GM23248 (cell line): ENCODE measurements at places on chromosomes 12 and 14. TPM values are rescaled to one million over a fixed set of nuclear protein-coding genes. Genes with fewer than 3 reads are reported as not detected.

Gene LRP1-AS
- total RNA-seq, result not detected in 2 replicates

Gene BDKRB1
- 3.9 and 5.5 TPM in 2 replicates for total RNA-seq

Gene ZBTB1
- total RNA-seq, result 46.9 and 60.0 TPM in 2 replicates

Gene CNPY2
- total RNA-seq, result 89.9 and 97.5 TPM in 2 replicates

Gene SCNN1A
- total RNA-seq, result 0.76 TPM in 1 of 2 replicates, not detected in the other

Gene COX8C
- total RNA-seq, result not detected in 2 replicates

DNA sequence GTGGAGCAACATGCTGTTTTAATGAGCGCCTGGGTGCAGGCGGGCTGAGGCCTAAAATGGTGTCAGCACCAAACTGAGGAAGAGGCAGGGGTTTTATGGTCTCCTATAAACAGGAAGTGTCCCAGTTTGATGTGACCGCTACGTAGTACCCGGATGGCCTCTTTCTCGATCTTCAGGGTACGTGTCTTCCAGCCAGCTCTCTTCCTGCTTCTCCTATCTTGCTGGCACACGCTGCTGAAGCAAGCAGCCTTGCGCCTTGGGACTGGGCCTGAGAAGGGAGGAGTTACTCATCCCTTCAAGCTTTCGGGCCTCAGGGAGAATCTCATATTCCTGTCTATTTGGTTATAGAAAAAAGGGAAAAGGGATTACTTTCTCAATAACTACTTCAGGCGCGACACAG is 28.2 kb upstream of the RNASE1 start:
- no peaks in the 10 kb centered on the region for H3K36me3 ChIP-seq
- no peaks in the 10 kb centered on the region for H3K4me1 ChIP-seq
- H3K27me3 ChIP-seq, result peaks cover 6% of the 10 kb centered on the region; the same call in 1 of the 2 replicates
- H3K27ac ChIP-seq, result no peak overlapping the region

- H3K27me3 ChIP-seq, result no peaks in the 10 kb centered on the region
- peaks cover 66% of the 10 kb centered on the region for H3K4me1 ChIP-seq
- H3K36me3 ChIP-seq, result no peaks in the 10 kb centered on the region; the same call in 1 of the 2 replicates
Observed at GRCh38 chr14:75048101-75048500, 3.2 kb downstream of the MLH3 start.

GRCh38 chr14:57009585-57010515 is 199.6 kb upstream of the OTX2 start:
- no peaks in the 10 kb centered on the region for H3K36me3 ChIP-seq
- no peaks in the 10 kb centered on the region for H3K4me1 ChIP-seq
- DNase-seq, result no peak
- no peaks in the 10 kb centered on the region for H3K27me3 ChIP-seq

DNA sequence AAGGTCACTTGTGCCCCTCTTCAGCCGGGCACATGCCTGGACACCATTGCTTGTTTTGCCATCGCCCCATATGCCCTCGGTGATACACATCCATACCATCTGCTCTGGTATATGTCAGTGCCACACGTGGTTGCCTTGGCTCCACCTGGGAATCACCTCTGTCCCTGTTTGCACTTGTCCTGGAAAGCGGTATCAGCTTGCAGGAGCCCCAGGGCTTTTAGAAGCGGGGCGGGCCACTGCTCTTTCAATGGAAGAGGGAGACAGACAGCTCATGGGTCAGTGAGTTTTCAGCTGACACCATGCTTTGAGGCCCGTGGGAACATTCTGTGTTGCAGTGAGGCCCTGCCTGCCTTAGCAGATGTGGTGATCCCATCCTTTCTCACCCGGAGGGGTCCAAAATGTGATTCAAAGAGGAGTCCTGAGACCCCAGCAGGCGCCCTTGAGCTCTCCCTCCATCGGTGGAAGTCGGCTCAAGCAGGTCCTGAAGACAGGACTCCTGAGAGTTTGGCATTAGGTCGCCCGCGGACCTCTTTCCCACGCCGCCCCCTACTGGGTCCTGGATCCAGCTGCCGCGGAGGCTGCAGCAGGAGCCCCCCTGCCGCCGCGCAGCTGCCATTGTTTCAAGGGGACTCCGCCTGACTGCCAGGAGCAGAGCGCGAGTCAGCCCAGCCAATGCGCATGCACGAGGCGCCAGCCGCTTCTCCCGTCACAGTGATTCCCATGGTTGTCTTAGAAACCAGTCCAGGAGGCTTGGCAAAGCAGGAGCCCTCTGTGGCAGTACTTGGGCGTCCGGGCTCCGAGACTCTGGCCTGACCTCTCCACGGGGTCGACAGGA is 773.2 kb upstream of the ALG10B start:
- no peaks in the 10 kb centered on the region for H3K36me3 ChIP-seq
- H3K4me3 ChIP-seq, result no peak overlapping the region
- no peak overlapping the region for H3K27ac ChIP-seq

- no peak overlapping the region for H3K4me3 ChIP-seq
- no peak overlapping the region for H3K27ac ChIP-seq
- peak; percentile 66 for DNase-seq
- no peaks in the 10 kb centered on the region for H3K36me3 ChIP-seq
- no peaks in the 10 kb centered on the region for H3K27me3 ChIP-seq
Observed at GRCh38 chr14:105430565-105430964, 10.9 kb downstream of the MTA1 start.

DNA sequence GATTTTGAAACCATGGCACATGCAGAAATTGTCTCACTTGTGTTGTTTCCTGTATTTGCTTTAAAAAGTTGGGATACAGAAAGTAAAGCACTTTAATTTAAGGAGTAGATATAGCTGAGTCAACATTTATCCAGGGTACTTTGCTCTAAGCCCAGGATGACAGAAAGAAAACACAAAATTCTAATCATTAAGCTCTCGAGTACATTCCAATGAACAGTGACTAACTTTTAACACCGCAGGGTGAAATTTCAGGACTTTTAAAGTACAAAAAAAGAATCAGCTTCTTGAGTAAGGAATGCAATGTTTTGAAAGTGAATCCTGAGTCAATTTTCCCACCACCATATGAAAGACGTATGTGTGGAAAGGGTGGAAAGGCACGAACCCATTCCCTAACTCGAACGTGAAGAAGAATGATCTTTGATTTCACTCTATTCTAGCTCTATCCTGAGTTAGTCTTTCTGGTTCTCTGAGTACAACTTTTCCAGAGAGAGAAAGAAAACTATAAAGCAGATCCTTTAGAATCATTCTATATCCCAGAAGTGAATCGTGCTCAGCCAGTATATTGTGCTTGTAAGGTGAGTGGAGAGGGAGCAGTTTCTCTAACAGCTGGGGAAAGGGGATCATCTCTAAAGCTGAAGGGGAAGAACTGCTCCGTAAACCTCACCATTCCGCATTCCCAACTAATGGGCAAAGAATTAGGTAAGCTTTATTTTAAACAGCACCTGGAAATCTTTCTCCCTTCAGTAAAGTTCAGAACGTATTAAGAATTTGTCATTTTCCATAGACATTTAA is 779.0 kb upstream of the FLRT2 start:
- no peaks in the 10 kb centered on the region for H3K36me3 ChIP-seq
- no peaks in the 10 kb centered on the region for H3K4me1 ChIP-seq
- no peaks in the 10 kb centered on the region for H3K27me3 ChIP-seq
- DNase-seq, result no peak
- H3K4me3 ChIP-seq, result no peak overlapping the region
- H3K27ac ChIP-seq, result no peak overlapping the region

GRCh38 chr12:108430245-108430644 is 84.8 kb upstream of the FICD start:
- H3K27me3 ChIP-seq, result peaks cover 9% of the 10 kb centered on the region; the same call in 1 of the 2 replicates
- H3K36me3 ChIP-seq, result no peaks in the 10 kb centered on the region

GRCh38 chr14:35285168-35286002 is 6.8 kb upstream of the PSMA6 start:
- no peak overlapping the region for H3K27ac ChIP-seq
- peak; percentile 30 for DNase-seq
- no peak overlapping the region for H3K4me3 ChIP-seq
- no peaks in the 10 kb centered on the region for H3K36me3 ChIP-seq
- no peaks in the 10 kb centered on the region for H3K27me3 ChIP-seq
- 0 out of 2 replicates have a peak, but pooled peaks cover 5% of the 10 kb centered on the region for H3K4me1 ChIP-seq

DNA sequence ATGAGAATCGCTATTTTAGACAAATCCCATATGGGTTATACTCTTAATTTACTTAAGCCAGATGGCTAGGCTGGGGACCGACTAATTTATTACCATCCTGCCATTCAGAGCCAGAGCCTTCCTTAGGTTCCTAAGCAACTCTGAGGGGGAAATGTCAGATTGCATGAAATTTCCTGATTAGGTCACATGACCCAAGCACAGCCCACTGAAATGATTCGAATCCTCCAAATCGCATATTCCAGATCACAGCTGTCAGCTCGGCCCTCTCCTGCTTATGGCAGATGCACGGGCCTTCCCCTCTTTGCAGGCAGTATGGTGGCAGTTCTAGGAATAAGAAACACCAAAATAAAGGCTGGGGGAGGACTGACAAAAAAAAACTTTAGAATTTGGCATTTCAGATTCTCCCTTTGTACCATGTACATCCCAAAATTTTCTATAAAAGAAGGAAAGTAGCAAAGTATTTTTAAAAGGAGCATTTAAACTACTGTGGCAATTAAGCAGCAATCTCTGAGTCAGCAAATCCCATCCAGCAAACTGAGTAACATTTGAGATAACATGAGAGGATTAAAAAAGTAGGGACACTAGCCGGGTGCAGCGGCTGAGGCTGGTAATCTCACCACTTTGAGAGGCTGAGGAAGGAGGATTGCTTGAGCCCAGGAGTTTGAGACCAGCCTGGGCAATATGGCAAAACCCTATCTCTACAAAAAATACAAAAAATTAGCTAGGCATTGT is 30.5 kb upstream of the NUDT4 start:
- no peaks in the 10 kb centered on the region for H3K27me3 ChIP-seq
- H3K4me1 ChIP-seq, result no peaks in the 10 kb centered on the region
- DNase-seq, result no peak
- H3K4me3 ChIP-seq, result no peak overlapping the region

GRCh38 chr14:95308073-95308472 is 11.6 kb downstream of the CLMN start:
- H3K36me3 ChIP-seq, result no peaks in the 10 kb centered on the region
- no peak overlapping the region for H3K4me3 ChIP-seq
- no peak overlapping the region for H3K27ac ChIP-seq
- H3K27me3 ChIP-seq, result peaks cover 34% of the 10 kb centered on the region; the same call in 1 of the 2 replicates

DNA sequence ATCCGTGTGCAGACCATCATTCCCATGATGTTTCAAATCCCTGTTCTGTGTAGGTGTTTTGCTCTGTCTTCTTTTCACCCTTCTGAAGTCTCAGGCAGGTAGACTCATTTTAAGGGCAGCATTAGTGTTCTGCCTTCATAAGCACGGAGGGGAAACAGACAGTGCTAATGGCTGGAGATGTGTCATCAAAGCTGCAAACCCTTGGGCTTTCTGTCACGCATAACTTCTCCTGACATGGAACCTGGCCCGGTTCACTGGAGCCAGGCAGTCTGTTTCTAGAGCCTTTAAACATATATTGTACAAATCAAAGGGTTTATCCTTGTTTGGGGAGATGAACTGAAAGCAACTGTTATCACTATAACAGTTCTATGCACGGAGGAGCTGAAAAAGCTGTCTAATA is 141.4 kb downstream of the TMEM132D start:
- no peaks in the 10 kb centered on the region for H3K4me1 ChIP-seq
- no peak for DNase-seq
- no peak overlapping the region for H3K27ac ChIP-seq

- peaks cover 36% of the 10 kb centered on the region for H3K4me1 ChIP-seq
- no peak overlapping the region for H3K27ac ChIP-seq
- no peak overlapping the region for H3K4me3 ChIP-seq
- H3K27me3 ChIP-seq, result no peaks in the 10 kb centered on the region
- H3K36me3 ChIP-seq, result no peaks in the 10 kb centered on the region
Observed at GRCh38 chr14:38203929-38204718, 3.6 kb upstream of the SSTR1 start.

DNA sequence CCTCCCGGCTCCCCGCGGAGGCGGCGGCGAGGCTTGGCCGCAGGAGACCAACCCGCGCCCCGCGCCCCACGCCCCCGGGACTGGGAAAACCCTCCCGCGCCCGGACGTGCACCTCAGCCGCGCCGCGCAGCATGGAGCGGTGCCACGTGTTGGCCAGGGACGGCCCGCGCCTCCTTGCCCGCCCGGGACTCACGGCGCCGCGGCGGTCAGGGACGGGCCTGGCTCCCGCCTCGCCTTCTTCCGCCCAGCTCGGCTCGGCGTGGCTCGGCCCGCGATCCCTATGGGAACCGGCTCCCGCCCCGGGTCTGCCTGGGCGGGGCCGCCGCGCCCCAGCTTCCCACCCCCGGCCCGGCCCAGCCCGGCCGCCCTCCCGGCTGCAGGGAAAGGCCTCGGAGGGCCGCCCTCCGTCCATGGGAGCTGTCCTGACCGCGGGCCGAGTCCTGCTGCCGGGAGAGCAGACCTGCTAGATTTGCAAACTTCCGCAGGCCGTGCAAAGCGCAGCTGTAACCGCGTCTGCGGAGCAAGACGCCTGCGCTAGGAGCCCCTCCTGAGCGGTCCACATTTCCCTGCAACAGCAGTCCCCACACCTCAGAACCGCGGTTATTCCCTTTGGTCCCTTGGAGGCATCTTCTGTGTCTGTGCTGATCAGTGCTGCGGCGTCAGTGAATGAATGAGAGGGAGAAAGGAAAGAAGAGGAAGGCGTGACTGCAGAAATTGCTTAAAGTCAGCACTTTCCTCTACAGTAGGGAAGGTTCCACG is at the start of gene CDKL1:
Gene CDKL1 (minus strand): TSS at position 251 of the 759 bp plus-strand sequence. CDS start 1,013 bp downstream, outside the sequence.
- peaks cover 14% of the 10 kb centered on the region for H3K4me1 ChIP-seq
- no peaks in the 10 kb centered on the region for H3K27me3 ChIP-seq
- H3K27ac ChIP-seq, result peak within 1 kb of the TSS; percentile 75
- peak; percentile 83 for DNase-seq
- peak within 1 kb of the TSS; percentile 86 for H3K4me3 ChIP-seq

GRCh38 chr12:54016478-54016964 is 7.7 kb downstream of the HOXC8 start:
- H3K27ac ChIP-seq, result peak overlapping the region; percentile 99
- no peaks in the 10 kb centered on the region for H3K36me3 ChIP-seq
- peak; percentile 95 for DNase-seq
- peaks cover 44% of the 10 kb centered on the region for H3K4me1 ChIP-seq

DNA sequence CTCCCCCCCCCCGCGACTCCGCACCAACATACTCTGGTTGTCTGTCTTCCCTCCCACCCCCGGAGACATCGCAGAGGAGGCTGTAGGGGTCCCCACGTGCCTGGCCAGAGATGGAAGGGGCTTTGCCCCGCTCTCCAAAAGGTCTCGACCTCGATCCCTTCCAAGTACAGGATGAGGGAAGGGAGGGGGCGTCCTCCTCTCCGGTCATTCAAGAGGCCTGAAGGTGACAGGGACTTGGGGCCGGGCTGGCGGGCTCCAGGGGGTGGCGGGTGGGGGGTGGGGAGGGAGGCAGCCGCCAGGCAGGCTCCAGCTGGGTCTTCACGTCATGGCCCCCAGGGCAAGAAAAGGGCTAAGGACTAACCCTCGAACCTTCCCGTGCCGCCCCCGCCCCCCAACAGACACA is 15.1 kb downstream of the TBX3 start:
- H3K36me3 ChIP-seq, result peaks cover 12% of the 10 kb centered on the region; the same call in 1 of the 2 replicates
- DNase-seq, result peak; percentile 40
- no peaks in the 10 kb centered on the region for H3K27me3 ChIP-seq
- peak overlapping the region; percentile 71 for H3K4me3 ChIP-seq
- peaks cover 32% of the 10 kb centered on the region for H3K4me1 ChIP-seq
- H3K27ac ChIP-seq, result peak overlapping the region; percentile 96
